ENCODE measurements at places on chromosomes 7 and 10.

- DNase-seq: no peak
These were observed 10.0 kb downstream of the WNT2 start for GRCh38 chr7:117312593-117313580.

- no peak for DNase-seq
These were observed 91.1 kb upstream of the PDGFA start for GRCh38 chr7:610531-611280.

DNA sequence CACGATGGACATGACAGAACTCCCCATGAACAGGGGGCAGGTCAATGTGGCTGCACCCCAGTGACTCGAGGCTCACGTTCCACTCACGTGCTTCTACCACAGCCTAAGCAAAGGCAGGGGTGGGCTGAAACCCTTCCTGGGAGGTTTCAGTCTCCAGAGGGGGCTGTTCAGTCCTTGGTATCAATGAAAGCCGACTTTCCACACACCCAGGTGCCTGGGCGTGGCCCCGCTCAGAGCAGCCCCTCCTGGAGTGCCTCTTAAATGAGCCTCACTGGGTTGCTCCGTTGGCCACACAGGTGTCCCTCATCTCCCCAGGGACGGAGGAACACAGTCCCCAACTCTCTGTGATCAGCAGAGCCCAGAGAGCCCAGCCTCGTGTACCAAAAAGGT, 90.5 kb upstream of the PDGFA start:
- no peak for DNase-seq

GRCh38 chr7:42231043-42231787, 5.8 kb downstream of the GLI3 start:
- no peak for DNase-seq

GRCh38 chr10:95319239-95319638, 28.4 kb upstream of the PDLIM1 start:
- DNase-seq: no peak

- no peak for DNase-seq
These were observed 152.1 kb downstream of the OAT start for GRCh38 chr10:124266468-124267230.

DNA sequence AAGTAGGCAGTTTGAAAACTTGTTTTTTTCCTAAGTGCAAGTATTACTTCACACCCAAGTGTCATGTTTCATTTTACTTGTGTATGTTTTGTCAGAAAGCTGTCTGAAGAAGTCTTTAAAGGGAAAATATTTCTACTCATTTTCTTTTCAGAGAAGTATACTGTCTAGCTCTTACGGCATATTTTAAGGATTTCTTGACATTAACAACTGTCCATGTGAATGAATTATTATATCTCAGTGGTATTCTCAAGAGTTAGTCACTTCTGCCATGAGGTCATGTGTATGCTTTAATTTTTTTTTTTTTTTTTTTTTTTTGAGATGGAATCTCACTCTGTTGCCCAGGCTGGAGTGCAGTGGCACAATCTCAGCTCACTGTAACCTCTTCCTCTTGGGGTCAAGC, 229.5 kb downstream of the BICC1 start:
- no peak for DNase-seq

GRCh38 chr10:120825878-120826769, 25.0 kb upstream of the WDR11 start:
- no peak for DNase-seq

GRCh38 chr10:48575901-48576300, 29.0 kb downstream of the ARHGAP22 start:
- no peak for DNase-seq

GRCh38 chr7:25263337-25263736, 35.1 kb upstream of the NPVF start:
- no peak for DNase-seq

DNA sequence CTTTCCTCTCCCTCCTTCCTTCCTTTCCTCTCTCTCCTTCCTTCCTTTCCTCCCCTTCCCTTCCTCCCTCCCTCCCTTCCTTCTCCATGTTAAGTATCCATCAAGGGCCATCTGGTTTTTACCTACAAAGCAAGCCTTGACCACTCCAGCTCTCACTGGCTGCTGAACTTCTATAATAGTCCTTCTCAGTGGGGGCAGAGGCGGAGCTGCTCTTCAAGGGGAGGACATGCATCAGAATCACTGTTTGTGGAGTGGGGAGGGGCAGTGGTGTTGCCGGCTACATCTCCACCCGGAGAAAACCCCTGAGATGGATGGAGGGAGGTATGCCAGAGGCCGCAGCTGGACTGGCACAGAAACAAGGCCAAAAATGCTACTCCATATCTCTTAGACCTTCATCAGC, 25.9 kb downstream of the LAMB1 start:
- DNase-seq: no peak

All from activated CD8-positive, alpha-beta memory T cell treated with anti-CD3 and anti-CD28 coated beads, Interleukin-2, amount 50 U/mL, for 48 hours (primary cell).